ENCODE measurements at places on chromosomes 11 and 22.

DNA sequence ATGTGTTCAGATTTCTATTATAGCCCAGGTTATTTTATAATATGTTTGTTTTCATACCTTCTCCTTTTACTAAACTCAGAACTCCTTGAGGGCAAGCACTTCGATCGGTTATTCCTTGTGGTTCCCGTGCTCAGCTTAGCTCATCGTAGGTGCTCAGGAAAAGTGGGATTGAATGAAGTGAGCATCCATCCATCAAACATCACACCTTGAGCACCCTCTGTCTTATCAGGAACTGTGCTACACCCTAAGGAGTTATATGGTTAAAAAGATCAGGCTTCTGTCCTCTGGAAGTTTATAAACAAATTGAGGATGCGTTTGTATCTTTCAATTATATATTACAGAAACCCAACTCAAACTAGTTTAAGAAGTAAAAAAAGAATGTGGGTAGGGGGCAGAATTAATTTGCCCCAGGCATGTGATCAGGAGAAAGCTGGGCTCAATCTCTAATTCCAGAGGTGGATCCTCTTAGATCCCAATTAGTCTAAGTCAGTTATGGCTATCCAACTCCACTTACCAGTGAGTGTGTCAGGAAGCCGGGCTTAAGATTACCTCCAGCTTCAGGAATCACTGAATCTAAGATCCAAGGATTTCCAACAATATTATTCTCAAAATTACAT lies 59.9 kb upstream of the RRAS2 start:
- DNase-seq, result no peak

GRCh38 chr11:105912666-105913065 lies 109.4 kb downstream of the MSANTD4 start:
- no peak for DNase-seq

- DNase-seq, result no peak
These were observed 2.6 kb upstream of the PATL1 start for GRCh38 chr11:59671471-59671870.

- DNase-seq, result no peak
These were observed 57.0 kb upstream of the CD5 start for GRCh38 chr11:61045271-61045670.

- DNase-seq, result no peak
These were observed 393.1 kb downstream of the TMEM135 start for GRCh38 chr11:87430821-87431220.

DNA sequence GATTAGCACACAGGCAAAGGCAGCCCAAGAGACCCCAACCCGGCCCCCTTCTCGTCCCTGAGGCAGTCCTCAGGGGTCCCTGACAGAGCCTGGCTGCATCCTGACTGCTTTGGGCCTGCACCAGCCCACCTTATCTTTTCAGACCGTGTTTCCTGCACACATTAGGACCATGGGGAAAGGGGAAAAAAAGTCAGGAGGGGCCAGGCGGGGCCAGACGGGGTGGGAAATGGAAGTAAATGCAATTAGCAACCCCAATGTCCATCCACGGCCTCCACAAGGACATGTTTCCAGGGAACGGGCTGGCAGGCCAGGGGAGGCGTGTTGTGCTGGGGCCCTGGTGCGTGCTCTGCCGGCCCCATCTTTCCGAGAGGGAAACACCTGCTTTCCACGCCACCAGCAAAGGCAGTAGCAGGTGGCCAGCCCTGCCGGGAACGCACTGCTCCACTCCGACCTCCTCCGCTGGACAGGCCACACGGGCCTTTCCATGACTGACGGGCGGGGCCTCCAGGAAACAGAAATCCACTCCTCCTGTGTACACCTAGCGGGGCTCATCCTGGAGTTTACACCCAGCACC lies 7.4 kb downstream of the EHD1 start:
- DNase-seq, result no peak

GRCh38 chr11:125290263-125290662 lies 125.7 kb downstream of the PKNOX2 start:
- no peak for DNase-seq

DNA sequence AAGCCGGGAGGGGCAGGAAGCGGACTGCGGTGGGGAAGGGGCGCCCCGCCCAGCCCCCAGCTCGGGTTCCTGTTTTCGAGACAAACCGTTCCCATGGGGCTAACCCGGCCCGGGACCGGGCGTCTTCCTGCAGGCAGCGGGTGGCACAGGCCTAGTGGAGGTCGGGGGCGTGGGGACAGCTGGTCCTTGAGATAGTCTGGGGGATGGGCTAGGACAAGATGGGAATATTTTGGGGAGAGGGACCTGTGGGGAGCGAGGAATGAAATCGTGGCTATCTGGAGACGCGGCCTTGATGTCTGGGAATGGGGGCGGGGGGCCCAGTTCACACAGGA lies 1.2 kb upstream of the RASGRP2 start:
- no peak for DNase-seq

- no peak for DNase-seq
These were observed 323.3 kb upstream of the NCAM1 start for GRCh38 chr11:112637876-112638275.

DNA sequence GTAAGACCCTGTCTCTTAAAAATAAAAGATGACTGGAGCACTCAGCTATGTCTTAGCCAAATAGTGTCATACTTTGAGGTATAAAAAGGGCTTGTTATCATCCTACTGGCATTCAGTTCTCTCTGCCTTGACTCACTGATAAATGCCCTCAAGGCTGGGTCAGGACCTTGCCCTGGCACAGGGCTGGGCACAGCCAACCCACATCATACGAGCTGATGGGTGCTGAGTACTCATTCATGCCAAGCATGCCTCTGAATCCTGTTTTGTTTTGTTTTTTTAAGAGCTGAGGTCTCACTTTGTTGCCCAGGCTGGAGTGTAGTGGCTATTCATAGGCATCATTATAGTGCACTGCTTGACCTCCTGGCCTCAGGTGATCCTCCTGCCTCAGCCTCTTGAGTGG lies 1.9 kb downstream of the SMTNL1 start:
- peak; percentile 64 for DNase-seq

GRCh38 chr22:19871845-19872778 lies 17.4 kb upstream of the GNB1L start:
- no peak for DNase-seq

- DNase-seq, result no peak
These were observed 75.2 kb downstream of the CABIN1 start for GRCh38 chr22:24086310-24086709.

DNA sequence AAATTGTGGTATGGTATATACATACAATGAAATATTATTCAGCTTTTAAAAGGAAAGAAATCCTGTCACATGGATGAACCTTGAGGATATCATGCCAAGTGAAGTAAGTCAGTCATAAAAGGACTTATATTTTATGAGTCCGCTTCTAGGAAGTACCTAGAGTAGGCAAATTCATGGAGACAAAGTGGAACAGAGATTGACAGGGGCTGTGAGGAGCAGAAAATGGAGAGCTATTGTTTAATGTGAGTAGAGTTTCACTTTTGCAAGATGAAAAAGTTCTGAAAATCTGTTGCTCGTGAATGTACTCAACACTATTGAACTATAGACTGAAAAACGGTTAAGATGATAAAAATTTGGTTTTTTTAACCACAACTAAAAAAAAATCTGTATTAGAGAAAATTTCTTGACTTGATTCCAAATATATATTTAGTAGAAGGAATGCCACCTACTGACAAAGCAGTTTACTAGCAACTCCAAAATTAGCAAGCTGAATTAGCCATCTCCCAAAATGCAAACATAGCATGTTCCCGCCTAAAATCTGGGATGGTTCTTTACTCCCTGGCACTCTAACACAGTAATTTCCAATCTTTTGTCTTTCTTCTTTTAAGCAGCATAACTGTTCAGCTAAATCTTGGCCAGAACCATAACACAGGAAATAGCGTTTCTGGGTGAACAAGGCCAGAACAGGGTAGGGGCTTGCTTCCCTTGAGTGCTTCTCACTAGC lies 1.5 kb downstream of the UFD1 start:
- peak; percentile 36 for DNase-seq

- peak; percentile 24 for DNase-seq
These were observed 39.1 kb downstream of the PITPNB start for GRCh38 chr22:27879923-27880322.

DNA sequence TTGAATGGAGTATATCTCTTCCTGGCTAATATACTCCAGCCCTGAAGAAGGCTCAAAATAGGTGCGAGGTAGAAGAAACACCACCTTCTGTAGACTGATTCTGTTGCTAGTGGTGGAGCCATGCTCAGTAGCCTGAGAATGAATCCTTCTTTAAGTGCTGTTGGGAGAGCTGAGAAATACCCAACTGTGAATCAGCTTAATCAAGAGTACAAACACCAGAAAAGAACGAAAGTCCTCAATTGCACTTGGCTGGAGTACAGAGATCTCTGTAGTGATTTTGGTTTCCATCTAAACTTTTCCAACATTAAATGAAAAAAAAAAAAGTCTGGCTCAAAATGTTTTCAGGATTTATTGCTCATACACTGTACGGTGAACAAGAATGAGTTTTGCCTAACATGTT lies 619.1 kb downstream of the METTL15 start:
- DNase-seq, result no peak

DNA sequence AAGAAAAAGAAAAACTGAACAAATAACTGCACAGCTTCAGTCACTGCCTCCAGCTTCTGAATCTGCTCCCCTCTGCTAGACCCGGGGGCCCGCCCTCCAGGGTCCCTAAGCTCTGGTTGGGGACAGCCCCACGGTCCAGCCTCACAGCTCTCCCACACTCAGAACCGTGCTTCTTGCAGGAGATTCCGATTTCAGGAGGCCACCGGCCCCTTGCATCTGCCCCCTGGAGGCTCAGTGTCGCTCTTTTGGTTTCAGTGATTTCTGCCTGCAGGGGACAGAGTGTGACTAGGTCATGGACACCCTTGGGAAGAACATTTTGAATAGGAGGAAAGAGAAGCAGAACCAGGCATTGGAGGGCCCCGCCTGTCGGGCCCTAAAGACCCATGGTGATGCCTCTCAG lies 23.1 kb upstream of the RPS3 start:
- DNase-seq, result no peak

Data from hematopoietic multipotent progenitor cell treated with erythropoietin and hydrocortisone succinate and interleukin-3 and kit ligand, for 15 days (in vitro differentiated cells).